Activated CD8-positive, alpha-beta T cell treated with anti-CD3 and anti-CD28 coated beads for 36 hours (primary cell): ENCODE measurements at places on chromosomes 4 and X.

DNA sequence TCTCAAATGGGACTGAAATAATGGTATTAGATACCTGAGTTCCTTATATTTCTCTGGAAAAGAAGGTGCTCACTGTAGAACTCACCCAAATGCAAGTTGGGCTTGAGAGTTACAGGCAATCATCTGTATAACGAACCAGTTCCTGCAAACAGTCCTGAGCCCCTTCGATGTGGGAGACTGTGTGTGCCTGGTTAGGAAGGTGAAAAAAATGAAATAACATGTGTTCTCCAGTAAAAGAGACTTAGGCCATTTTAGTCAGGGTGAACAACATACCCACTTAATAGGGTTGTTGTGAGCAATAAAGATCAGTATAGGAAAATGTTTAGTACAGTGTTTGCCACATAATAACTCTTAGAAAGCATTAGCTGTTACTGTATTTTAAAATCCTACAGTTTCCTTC, 23.4 kb downstream of the STIM2 start:
- no peak for DNase-seq

- no peak for DNase-seq
These were observed 46.0 kb upstream of the CLNK start for GRCh38 chr4:10730590-10730989.

DNA sequence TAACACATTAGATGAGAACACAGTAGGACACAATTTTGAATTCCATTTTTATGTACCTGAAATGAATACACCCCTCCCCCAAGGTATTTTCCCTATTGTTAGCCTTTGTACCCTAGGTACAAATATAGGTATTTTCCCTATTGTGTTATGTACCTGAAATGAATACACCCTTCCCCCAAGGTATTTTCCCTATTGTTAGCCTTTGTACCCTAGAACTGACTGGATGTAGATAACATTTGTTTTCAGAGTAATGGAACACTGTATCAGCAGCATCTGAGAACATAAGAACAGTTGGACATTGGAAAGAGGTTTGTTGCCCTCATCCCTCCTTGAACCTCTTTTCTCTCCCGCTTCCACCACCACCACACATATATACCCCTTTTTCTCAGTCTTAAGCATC, 37.6 kb downstream of the YIPF6 start:
- no peak for DNase-seq

GRCh38 chr4:54155936-54156335, 56.0 kb downstream of the GSX2 start:
- no peak for DNase-seq

GRCh38 chrX:2654436-2655340, 36.4 kb upstream of the CD99 start:
- DNase-seq, result no peak

- DNase-seq, result no peak
These were observed 333.9 kb downstream of the INPP4B start for GRCh38 chr4:142512161-142512560.

GRCh38 chrX:70480660-70481018, 36.0 kb downstream of the DLG3 start:
- DNase-seq, result no peak

- DNase-seq, result no peak
These were observed 178.2 kb downstream of the PTTG2 start for GRCh38 chr4:38138363-38138762.

- DNase-seq, result no peak
These were observed 186.0 kb upstream of the FAM241A start for GRCh38 chr4:111959222-111959621.

- DNase-seq, result no peak
These were observed 160.1 kb downstream of the TMA16 start for GRCh38 chr4:163654621-163655020.

DNA sequence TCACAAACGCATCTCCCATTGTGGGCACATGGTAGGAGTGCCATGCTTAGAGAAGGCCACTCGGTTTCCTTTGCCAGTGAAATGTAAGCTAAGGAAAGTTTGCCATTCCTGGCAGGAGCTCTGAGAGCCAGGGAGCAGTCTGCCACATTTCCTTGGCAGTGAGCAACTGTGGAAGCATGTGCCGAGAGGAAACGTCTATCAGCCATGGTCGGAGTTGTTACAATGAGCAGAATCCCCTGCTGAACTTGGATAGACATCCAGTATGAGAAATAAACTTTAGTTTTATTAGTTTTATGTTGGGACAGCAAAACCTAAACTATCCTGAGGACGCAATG, 51.1 kb downstream of the ENOPH1 start:
- no peak for DNase-seq

- no peak for DNase-seq
These were observed 6.9 kb upstream of the RNF175 start for GRCh38 chr4:153766758-153767157.

- DNase-seq, result peak; percentile 36
These were observed 46.3 kb upstream of the HUWE1 start for GRCh38 chrX:53732797-53733196.

DNA sequence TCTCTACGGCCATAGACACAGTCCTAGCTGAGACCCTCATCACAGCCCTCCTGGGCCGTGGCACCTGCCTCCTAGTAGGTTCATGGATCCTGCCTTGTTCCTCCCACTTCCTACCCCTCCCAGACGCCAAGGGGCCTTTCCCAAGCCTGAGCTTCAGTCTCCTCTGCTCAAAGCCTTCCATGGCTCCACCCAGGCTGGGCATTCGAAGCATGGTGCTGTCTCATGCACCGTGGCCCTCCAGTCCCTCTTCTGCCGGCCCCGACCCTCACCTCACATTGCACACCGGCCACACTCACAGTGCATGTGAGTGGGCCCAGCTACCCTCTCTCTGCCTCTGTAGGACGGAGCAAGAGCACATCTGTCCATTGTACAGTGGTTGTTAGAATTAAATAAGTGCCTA, 21.7 kb upstream of the KIAA0232 start:
- no peak for DNase-seq

GRCh38 chrX:130691576-130691975, 211.4 kb downstream of the ENOX2 start:
- DNase-seq, result no peak

DNA sequence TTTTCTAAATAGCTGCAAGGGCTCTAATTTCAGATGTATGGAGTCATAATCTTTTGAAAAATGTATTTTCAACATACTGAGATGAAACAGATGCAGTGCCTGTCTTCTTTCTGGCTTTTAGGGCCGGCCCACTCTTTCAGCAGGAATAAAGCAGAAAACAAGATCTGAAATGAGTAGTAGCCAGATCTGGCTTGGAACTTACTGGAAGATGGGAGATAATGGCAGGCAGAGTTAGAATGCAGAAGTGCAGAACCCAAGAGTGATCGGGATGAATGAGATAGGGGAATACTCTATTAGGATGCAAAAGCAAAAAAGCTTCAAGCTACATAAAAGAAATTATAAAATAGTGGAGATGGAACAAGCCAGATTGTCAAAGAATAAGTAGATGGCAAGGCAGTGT, 1.4 kb upstream of the FAM120C start:
- no peak for DNase-seq

DNA sequence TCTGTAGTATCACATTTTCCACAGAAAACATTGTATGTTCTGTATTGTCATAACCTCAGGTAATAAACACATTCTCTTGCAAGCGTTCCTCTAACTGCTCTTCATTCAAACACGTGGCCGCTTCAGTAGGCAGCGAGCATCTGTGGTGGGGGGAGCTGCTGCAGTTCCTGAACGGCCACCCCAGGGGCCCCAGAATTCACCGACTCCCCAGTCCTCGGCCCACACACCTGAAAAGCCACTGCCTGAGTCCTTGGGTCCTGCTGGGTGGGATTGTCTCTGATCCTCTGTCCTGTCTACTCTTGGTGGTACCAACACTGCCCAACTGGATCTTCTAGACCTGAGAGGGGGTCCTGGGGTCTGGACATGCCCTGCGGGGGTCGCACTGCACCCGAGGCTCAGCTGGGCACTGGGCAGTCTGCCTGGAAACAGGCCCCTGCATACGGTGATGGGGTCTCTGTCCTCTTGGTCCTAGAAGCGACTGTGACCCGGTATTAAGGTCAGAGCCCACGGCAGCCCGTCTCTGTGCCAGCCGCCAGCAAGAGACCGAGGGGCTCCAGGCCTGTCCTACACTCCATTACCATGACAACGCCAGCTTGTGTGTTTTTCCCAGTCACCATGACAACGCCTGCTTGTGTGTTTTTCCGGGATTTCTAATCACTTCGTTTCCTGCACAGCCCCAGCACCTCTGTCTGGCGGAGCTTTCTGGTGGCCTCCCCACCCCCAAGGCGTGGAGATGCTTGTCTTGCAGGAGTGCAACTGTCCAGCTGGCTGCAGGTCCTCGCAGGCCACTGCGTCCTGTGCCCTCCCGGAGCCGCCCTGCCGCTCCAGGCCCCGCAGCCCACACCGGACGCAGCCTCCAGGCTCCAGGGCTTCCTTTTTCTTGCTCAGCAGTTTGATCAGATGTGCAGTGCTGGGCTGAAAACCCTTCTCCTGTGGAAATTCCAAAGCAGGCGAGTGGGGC, 16.0 kb downstream of the CTBP1 start:
- no peak for DNase-seq

- no peak for DNase-seq
These were observed 150.3 kb upstream of the TECRL start for GRCh38 chr4:64559571-64559970.

GRCh38 chrX:46628460-46629371, 55.2 kb downstream of the CHST7 start:
- peak; percentile 51 for DNase-seq

DNA sequence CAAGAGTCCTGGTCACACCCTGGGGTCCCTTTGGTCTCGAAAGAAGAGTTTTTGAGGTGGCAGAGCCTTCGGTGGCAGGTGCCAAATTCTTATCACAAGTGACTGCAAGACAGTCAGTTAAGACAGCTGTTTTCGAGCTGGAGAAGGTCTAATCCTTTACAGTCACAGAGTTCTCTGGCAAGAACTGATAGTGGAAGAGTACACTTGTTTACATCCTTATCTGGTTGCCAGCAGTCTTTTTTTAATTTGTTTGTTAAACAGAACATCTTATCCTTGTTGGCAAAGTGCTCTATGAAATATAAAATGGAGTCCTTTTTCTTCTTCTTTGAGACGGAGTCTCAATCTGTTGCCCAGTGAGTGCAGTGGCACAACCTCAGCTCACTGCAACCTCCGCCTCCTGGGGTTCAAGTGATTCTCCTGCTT, 50.4 kb upstream of the ELOVL6 start:
- no peak for DNase-seq

GRCh38 chrX:107537815-107538214, 88.4 kb downstream of the FRMPD3 start:
- DNase-seq, result peak; percentile 62

DNA sequence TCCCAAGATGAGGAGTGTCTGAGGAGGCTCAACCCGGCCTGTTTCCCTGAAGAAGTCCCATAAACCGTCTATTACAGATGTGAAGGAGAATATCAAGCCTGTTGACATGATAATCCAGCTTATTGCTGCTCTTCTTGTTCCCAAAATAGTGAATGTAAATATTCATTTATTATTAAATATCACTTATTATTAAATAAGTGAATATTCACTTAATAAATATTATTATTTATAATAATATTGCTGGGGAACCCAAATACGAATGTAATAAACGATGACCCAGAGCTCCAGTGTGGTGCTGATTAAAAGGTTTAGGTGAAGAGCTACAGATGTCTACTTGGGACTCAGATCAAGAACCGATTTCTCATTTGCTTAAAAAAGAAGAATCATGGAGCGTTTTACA, 23.8 kb upstream of the SORBS2 start:
- DNase-seq, result no peak

- no peak for DNase-seq
These were observed 46.9 kb upstream of the NFKB1 start for GRCh38 chr4:102454268-102454667.

GRCh38 chr4:109209647-109210046, 92.8 kb downstream of the COL25A1 start:
- DNase-seq, result no peak

- DNase-seq, result no peak
These were observed 808.7 kb downstream of the CENPC start for GRCh38 chr4:66736606-66737005.

- DNase-seq, result no peak
These were observed 15.8 kb upstream of the MAGEA4 start for GRCh38 chrX:151896734-151897474.

DNA sequence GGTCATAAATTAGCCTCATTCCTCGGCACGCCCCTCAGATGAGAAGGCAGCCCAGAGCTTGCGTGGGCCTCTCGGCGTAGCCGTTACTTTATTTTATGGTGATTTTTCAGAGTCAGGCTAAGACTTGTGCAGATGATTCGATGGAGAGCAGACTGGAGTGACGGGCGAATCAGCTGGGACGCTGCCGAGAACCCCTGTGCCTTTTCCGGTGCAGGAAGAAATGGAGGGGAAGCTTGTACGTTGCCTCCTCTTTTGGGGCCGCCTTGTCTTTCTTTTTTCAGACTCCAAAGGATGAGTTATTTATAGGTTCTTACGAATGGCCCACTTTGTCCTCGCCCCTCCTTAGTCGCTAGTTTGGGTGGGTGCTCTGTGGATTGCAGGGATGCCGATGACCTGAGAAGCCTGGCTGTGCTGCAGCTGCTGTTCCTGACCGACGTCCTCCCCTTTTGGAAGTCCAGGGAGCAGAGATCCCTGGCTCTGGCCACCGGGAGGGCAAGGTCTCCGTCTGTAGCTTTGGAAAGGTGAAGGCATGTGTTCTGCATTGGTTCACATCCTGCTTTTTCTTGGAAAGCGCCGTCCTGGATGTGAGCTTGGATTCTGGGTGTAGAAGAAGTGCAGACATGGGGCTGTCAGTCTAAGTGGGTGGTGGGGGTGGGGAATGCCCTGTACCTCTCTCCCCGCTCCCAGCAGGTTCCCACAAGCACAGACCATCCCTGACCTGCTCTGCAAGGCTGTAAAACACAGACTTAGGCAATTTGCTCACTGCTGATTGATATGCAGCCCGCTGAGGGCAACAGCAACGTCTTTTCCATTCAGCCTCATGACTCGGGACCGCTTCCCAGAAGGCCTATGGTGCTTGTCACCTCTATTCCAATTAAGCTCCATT, 9.3 kb downstream of the SORCS2 start:
- no peak for DNase-seq

DNA sequence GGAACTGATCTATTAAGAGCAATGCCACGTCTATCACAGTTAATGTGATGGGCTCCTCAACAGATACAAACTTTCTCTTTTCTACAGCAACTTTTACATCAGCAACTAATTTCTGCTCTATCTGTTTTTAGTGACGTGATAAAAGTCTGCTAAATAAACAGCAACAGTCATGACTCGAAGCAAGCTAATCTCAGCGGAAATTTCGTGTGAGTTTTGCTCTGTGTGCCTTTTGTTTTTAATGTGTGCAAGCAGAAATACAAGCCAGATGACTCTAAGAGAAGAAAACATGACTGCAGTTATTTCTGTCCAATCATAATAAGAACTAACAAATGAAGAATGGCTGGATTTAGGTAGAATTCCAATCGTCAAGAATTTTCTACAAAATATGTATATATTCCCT, 214.3 kb downstream of the LDB2 start:
- no peak for DNase-seq

- no peak for DNase-seq
These were observed 119.3 kb downstream of the LDB2 start for GRCh38 chr4:16779028-16779675.

- no peak for DNase-seq
These were observed 40.1 kb downstream of the BTC start for GRCh38 chr4:74754218-74754617.
